NCI-H446 treated with DMSO at 0.1 percent for 48 hours (cell line): ENCODE measurements at places on chromosomes 16 and 17.

DNA sequence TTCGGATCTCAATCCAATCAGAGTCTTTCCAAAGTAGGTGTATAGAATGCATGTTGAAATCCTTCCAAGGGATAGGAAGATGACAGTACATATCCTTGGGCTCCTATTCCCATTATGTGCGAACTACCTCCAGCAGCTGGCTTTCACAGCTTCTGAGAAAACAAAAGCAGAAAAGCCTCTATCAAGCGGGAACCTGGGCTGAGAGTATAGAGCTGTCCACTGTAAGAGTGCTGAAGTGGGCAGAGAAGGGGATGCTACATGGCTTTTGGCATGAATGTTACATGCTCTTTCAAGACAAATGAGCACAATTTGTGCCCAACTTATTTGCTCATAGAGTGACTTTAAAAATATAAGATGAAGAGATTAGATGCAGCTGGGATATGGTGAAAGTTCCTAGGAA lies 993.5 kb downstream of the CDH8 start:
- DNase-seq, result no peak

GRCh38 chr17:51908841-51909537 lies 249.5 kb downstream of the CA10 start:
- DNase-seq, result no peak

- DNase-seq, result no peak
Observed at GRCh38 chr17:34206569-34206968, 48.5 kb upstream of the CCL2 start.

DNA sequence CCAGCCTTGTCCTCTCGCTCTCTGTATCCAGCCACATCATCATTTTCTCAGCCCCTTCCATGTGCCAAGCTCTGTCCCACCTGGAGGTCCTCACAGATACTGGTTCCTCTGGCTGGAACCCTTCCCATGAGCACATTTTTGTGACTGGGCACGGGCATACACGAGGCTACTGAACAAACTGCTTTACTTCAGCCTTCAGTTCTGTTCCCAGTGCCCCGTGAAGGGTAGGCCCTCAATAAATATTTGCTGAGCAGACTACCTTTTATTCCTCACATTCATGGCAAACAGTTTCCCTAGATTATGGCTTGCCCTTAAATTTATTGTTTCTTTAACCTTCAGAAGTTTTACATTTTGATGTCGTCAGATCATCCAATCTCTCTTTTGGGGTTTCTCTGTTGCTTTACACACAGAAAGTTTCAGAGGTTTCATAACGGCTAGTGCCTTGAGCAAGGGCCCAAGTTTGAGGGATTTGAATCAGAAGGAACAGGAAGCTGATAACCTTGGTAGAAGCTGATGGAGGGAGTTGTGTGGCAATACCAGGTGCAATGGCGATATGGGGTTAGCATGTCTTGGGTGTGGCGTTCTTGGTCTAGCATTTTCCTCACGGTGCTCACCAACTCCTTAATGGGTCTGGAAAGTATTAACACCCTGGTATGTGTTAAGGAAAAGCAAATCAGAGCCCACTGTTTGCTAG lies 27.8 kb downstream of the TMEM92 start:
- no peak for DNase-seq

- DNase-seq, result no peak
Observed at GRCh38 chr16:82756283-82756599, 129.5 kb downstream of the CDH13 start.

DNA sequence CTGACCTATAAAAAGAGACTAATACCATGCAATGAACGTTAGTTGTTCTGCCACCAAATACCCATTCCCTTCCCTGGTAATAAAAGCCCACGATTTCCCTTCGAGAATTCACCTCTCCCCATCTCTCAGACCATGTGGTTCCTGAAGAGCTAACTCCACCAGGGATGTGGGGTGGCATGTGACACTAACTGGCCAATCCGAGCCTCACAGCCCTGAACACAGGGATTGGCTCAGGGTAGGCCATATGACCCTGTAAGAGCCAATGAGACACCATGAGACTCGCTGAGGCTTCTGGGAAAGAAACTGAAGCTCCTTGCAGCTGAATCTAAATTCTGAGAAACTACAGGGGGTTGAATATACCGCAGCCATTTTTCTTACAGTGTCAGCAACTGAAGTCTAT lies 21.1 kb downstream of the HELZ start:
- DNase-seq, result no peak

DNA sequence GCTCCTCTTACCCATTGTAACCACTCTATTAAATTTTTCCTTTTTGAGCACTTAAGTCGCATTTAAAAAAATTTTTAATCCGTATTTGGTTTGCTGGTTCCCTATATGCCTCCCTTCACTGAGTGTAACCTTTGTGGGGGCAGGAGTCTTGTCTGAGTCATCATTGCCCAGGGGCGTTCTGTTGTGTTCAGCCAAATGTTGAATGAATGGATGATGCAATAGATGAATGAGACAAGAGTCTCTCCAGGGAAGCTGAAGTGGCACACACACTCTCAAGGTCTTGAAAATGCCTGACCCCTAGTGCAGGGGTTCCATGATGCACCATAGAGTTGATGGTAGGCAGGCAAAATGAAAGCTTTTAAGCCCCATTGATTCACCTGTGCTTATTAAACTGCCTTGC lies 123.0 kb upstream of the RBFOX1 start:
- DNase-seq, result no peak

DNA sequence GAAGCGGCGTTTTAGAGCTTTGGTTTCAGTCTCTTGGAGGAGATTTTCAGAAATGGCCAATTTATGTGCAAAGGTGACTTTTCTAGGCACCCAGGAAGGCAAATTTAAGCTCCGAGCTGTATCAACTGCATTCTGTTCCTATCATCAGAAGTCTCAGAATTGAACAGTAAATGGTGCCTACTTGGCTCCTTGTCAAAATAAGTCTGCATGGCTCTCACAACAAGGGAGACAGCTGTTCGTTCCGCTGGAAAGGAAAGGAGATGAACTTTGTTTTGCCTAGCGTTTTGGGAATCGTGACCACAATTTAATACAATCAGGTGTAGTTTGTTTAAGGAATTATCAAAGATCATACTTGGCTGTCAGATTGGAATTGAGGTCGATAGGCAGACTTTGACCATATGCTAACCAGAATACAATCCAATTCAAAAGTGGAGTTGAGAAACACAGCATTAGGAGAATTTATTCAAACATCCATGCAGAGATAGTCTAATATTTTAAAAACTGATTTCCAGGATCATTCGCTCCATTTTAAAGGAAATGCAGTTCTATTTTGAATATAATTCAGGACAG lies 139.4 kb downstream of the CPPED1 start:
- no peak for DNase-seq

GRCh38 chr16:71865173-71865863 lies 18.7 kb downstream of the ZNF821 start:
- no peak for DNase-seq
